ENCODE measurements at places on chromosomes 1 and 21. TPM values are rescaled to one million over a fixed set of nuclear protein-coding genes. Genes with fewer than 3 reads are reported as not detected.

Gene DNALI1
- 28.1 TPM for total RNA-seq

- no peaks in the 10 kb centered on the region for H3K27me3 ChIP-seq
- no peak for DNase-seq
- H3K36me3 ChIP-seq, result no peaks in the 10 kb centered on the region
- no peaks in the 10 kb centered on the region for H3K4me1 ChIP-seq
- no peak overlapping the region for H3K4me3 ChIP-seq
Observed at GRCh38 chr1:104905322-104905721, 1155.6 kb downstream of the AMY1C start.

DNA sequence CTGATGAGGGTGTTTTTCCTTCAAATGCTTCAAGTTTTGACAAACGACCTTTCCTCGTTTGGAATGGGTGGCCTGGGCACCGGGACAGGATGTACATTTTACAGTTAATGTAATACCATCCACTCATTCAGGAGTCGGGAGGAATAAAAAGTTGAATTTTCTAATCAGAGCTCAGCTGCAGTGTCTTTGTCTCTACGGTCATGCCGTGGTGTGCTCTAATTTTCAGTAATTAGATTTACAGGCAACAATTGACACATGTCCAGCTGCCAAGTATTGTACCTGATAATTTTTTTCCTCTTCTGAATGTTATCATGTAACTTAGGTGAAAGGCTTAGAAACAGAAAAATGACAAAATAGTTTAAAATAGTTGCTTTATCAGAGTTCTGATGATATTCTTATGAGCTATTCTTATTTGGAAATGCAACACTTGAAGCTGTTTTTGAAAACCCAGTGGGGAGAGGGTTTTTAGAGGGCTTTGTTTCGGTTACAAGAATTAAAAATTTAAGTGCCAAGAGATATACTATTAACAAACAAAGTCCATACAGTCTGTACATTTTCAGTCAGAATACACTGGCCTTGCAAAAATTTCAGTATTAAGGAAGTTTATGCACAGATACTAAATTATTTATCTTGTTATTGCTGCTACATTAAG is 1.0 kb downstream of the CDKN2C start:
- peak overlapping the region; percentile 98 for H3K27ac ChIP-seq
- H3K4me3 ChIP-seq, result peak overlapping the region; percentile 81
- H3K4me1 ChIP-seq, result peaks cover 11% of the 10 kb centered on the region
- DNase-seq, result no peak
- H3K36me3 ChIP-seq, result no peaks in the 10 kb centered on the region

- no peaks in the 10 kb centered on the region for H3K27me3 ChIP-seq
- no peak overlapping the region for H3K27ac ChIP-seq
- peak; percentile 10 for DNase-seq
- H3K4me3 ChIP-seq, result no peak overlapping the region
Observed at GRCh38 chr1:31423418-31423947, 10.5 kb downstream of the SERINC2 start.

DNA sequence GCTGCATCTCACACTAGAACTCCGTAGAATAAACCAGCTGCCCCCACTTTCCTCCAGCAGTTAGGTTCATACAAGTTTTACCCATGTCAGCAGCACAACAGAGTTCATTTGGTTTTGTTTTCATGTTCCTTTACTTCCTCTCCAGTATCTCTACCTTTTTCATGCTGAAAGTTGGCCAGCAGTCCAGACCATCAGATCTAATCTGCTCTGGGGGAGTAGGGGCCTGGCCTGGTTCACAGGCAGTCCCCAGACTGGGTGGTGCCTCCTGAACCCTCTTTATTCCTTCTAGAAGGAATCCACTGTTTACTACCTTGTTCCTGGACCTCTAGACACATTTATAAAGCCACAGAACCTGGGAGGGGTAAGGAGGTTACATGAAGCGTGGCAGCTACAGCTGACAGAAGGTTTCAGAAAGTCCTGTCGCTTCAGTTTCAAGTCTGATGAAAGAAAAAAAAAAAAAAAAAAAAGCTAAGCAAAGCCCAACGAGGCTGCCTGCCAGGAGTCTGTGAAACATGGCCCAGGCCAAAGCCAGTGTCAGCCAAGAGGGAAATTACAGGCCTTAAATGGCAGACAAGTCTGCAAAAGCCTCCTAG is 184.6 kb upstream of the JUN start:
- no peaks in the 10 kb centered on the region for H3K36me3 ChIP-seq
- H3K4me1 ChIP-seq, result peaks cover 28% of the 10 kb centered on the region
- H3K4me3 ChIP-seq, result no peak overlapping the region
- no peaks in the 10 kb centered on the region for H3K27me3 ChIP-seq
- DNase-seq, result peak; percentile 63
- peak overlapping the region; percentile 74 for H3K27ac ChIP-seq

- H3K27ac ChIP-seq, result no peak overlapping the region
- no peaks in the 10 kb centered on the region for H3K4me1 ChIP-seq
- H3K27me3 ChIP-seq, result peaks cover 25% of the 10 kb centered on the region
- DNase-seq, result no peak
- no peak overlapping the region for H3K4me3 ChIP-seq
Observed at GRCh38 chr1:18293291-18293690, 185.7 kb downstream of the IGSF21 start.

DNA sequence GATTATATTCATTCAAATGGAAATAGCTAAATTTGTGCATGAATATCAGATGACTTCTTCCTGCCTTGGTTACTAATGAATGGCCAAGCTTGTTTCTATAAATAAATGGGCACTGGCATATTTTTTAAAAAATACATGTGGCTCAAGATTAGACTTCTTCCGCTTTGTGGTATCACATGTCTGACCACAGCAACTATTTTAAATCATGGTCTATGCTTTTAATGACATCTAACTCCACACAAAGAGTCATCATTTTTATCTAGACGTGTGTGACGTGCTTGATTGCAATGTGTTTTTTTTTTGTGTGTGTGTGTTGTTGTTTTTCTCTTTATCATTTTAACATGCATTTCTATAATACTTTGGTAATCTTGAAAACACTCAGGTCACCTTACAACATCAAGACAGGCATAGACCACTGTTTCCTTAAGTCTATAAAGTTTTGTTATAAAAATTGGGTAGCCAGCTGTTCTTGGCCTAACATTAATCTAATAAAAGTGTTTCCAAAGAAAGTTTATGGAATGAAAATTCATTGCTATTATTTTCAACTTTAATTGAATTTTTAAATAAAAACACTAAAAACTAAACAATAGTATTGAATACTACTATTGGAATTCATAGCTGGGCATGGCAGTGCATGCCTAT is 29.5 kb downstream of the RGS1 start:
- H3K27ac ChIP-seq, result no peak overlapping the region
- no peak overlapping the region for H3K4me3 ChIP-seq
- no peaks in the 10 kb centered on the region for H3K4me1 ChIP-seq
- H3K36me3 ChIP-seq, result no peaks in the 10 kb centered on the region
- no peaks in the 10 kb centered on the region for H3K27me3 ChIP-seq
- no peak for DNase-seq

DNA sequence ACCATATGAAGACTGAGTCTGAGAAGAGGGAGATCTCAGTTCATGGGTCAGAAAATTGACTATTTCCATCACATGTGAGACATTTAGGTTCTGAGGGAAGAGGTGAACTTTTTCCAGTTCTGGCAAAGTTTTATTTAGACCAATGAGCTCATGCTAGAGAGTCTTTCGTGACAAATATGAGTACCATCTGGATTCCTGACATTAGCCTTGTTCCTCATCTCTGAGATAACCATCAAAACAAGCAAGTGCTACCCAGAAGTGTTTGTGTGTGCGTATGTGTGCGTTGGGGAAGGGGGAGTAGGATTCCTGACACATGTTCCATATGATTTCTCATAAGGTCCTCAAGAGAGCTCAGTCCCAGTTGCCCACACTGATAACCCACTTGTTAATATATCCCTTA is 120.6 kb downstream of the FASLG start:
- peak overlapping the region; percentile 70 for H3K27ac ChIP-seq
- H3K36me3 ChIP-seq, result no peaks in the 10 kb centered on the region
- H3K4me3 ChIP-seq, result peak overlapping the region; percentile 14
- H3K27me3 ChIP-seq, result no peaks in the 10 kb centered on the region
- no peaks in the 10 kb centered on the region for H3K4me1 ChIP-seq

DNA sequence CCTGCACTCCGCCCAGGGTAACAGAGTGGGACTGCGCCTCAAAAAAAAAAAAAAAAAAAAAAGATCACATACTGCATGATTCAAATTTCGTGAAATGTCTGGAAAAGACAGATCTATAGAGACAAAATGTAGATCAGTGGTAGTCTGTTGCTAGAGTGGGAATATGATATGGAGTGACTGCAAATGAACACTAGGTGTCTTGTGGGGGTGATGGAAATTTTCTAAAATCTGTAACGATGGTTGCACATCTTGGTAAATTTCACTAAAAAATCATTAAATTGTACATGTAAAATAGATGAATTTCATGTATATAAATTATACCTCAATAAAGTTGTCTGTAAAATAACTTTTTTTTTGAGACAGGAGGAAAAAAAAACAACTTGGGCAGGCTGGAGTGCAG is 5.5 kb downstream of the AIDA start:
- H3K27me3 ChIP-seq, result no peaks in the 10 kb centered on the region
- H3K36me3 ChIP-seq, result peaks cover 12% of the 10 kb centered on the region
- no peak for DNase-seq
- no peak overlapping the region for H3K27ac ChIP-seq
- H3K4me1 ChIP-seq, result peaks cover 29% of the 10 kb centered on the region
- no peak overlapping the region for H3K4me3 ChIP-seq

DNA sequence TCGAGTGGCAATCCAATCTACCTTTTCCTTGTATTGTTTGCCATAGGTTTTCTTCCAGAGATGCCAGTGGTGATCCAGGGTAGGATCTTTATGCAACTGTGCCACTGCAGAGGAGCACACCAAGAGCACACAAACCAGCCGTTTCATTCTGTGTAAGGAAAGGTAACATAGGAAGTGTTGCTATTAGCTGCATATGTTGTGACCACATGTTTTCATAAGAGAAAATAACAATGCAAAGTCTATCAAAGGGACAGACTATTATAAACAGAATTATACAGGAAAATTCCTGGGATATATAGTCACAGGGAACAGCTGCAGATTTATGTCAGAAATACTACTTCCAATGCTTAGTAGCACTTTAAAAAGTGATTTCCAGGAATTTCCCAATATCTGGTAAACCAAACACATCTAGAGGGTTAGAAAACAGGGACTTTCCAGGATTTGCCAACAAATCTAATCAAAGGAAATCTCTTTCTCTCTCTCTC is 919 bp downstream of the CTSS start:
- no peaks in the 10 kb centered on the region for H3K27me3 ChIP-seq
- H3K4me1 ChIP-seq, result peaks cover 33% of the 10 kb centered on the region
- DNase-seq, result no peak
- H3K4me3 ChIP-seq, result peak overlapping the region; percentile 55
- H3K27ac ChIP-seq, result peak overlapping the region; percentile 88
- H3K36me3 ChIP-seq, result no peaks in the 10 kb centered on the region

DNA sequence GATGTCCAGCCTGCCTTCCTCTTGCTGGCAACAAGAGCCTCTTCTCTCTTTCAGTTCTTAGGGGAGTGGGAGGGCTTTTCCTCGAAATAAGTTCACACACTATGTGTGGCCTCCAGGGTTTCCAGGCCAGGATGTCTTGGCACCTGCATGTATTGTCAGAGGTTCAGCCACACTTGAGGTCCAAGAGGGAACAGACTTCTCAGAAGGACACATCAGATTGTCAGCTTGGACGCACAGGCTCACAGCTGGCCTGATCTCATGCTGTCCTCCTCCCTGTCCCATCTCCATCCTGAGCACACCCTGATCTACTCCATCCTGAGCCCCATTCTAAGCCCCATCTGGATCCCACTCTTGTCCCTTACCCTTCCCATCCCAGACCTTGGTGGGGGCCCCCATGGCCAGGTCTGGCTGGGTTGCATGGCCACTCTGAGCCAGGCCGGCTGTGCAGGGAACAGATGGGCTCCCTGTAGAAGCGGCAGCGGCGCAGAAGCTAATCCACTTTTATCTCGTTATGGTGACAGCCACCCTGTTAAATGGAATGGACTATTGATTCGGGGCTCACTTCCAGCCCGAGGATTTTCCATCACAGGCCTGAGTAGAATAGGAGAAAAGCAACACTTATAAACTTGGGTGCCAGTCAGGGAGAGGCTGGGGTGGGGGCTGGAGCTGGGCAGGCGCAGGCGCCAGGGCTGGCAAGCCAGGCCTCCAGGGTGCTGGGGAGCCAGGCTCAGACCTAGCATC is 85.1 kb upstream of the CSF3R start:
- DNase-seq, result peak; percentile 32
- no peaks in the 10 kb centered on the region for H3K36me3 ChIP-seq
- no peaks in the 10 kb centered on the region for H3K4me1 ChIP-seq
- peaks cover 16% of the 10 kb centered on the region for H3K27me3 ChIP-seq

GRCh38 chr1:113109908-113110554 is 37.0 kb downstream of the LRIG2 start:
- H3K27ac ChIP-seq, result no peak overlapping the region
- no peak overlapping the region for H3K4me3 ChIP-seq
- no peak for DNase-seq
- no peaks in the 10 kb centered on the region for H3K27me3 ChIP-seq

DNA sequence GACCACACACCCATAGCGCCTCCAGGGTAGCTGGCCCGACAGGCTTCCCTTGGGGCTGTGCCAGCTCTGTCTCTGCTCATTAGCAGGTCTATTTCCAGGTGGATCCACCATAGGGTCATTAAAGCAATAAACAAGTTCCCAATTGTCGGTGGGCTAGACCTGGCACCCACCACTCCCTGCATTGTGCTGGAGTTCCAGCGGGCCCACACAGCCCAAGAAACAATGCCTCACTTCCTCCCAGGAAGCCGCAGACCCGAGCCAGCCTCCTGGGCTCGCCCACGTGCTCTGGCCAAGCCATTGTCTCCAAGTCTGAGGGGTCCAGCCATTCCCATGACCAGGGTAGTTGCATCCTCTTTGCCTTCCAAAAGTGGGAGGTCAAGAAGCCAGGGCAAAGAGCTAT is 27.5 kb upstream of the SOX13 start:
- H3K27me3 ChIP-seq, result no peaks in the 10 kb centered on the region
- peak overlapping the region; percentile 34 for H3K27ac ChIP-seq
- H3K4me3 ChIP-seq, result no peak overlapping the region
- no peaks in the 10 kb centered on the region for H3K4me1 ChIP-seq
- no peaks in the 10 kb centered on the region for H3K36me3 ChIP-seq

GRCh38 chr1:85734931-85735330 is 26.7 kb upstream of the ZNHIT6 start:
- no peak overlapping the region for H3K27ac ChIP-seq
- H3K4me3 ChIP-seq, result no peak overlapping the region
- no peaks in the 10 kb centered on the region for H3K27me3 ChIP-seq
- DNase-seq, result no peak
- no peaks in the 10 kb centered on the region for H3K36me3 ChIP-seq
- H3K4me1 ChIP-seq, result no peaks in the 10 kb centered on the region

GRCh38 chr1:21914880-21915640 is 22.1 kb downstream of the HSPG2 start:
- peak overlapping the region; percentile 67 for H3K27ac ChIP-seq
- H3K4me3 ChIP-seq, result no peak overlapping the region
- H3K36me3 ChIP-seq, result no peaks in the 10 kb centered on the region
- H3K27me3 ChIP-seq, result no peaks in the 10 kb centered on the region
- DNase-seq, result peak; percentile 69
- peaks cover 65% of the 10 kb centered on the region for H3K4me1 ChIP-seq

DNA sequence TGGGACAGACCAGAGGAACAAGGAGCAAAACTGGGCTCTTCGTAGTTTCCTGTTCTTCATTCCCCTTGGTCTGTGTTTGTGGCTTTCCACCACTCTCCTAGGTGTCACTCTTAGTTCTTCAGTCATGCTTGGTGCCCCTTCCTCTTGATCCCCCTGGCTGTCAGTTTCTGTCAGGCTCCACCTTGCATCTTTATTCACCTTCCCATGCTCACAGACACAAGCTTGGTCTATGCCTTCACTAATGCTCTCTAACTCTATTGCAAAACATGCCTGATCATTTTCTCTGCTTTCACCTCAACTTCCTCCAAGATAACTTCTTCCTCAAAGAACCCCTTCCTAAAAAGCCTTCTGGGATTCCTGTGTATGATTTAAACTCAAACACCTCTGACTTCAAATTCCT is 122.9 kb downstream of the GLUL start:
- H3K27ac ChIP-seq, result no peak overlapping the region
- H3K4me1 ChIP-seq, result no peaks in the 10 kb centered on the region
- no peak for DNase-seq
- H3K4me3 ChIP-seq, result no peak overlapping the region
- H3K27me3 ChIP-seq, result no peaks in the 10 kb centered on the region
- H3K36me3 ChIP-seq, result no peaks in the 10 kb centered on the region

All from lower lobe of right lung (tissue), 2 donors.